ENCODE measurements at places on chromosomes 3 and 15.

DNA sequence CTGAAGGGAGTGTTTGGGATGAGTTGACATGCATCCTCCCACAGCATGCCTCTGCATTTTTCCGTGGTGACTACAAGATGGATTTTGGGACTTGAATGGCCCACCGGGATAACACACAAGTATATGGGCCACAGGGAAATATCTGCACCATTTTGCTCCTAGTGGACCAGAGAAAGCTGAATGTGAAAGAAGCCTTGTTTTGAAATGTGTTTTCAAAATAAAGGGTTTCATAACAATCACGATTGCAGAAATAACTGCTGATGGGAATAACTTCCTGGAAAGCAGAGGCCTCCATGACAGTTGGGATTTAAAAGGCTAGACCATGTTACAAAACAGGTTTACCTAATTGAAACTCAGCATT is 77.5 kb upstream of the PRR23C start:
- no peak for DNase-seq

DNA sequence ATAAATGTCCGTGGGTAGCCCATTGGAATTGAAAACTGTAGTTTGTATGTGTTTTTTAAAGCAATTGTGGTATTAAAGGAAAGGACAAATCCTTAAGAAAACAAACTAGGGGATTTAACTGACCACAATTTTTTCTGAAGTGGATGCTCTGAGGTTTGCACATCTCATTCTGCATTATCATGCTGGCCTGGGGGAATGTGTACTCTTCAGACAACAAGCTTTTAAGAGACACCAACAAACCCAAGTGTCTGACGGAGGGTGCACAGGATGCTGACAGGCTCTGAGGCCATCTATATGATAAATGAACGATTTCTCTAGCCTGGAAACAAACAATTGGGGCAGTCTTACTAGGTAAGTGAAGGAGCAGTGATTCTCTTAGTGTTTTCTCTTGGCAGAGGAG is 9.1 kb downstream of the LINS1 start:
- no peak for DNase-seq

DNA sequence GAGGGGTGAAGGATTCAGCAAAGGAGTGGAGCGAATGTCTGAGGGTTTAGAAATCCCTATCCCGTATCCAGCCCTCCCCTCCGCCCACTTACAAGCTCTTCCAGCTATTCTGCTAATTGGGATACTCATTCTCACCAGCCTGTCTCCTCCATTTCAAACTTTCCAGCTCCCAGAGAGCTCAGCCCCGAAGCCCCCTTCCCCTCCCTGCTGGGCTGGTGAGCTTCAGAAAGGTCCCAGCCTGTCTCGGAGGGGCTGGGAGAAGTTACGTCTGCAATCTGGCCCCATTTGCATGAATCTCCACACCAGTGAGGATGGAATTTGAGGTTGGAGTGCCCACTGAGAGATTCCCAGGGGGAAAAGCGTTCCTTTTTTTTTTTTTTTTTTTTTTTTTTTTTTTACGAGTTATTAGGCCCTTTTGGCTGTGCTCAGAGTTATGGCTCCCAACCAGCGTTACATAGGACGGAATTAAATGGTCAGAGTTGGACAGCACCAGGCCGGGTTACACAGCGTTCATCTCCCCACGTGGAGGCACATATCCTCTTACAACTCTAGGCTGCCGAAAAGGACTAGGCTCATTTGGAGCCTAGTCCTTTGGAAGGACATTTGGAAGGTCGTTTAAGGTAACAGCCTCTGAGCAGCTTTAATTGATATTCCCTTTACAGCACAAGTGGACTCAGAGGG is 34.6 kb downstream of the FGD5 start:
- DNase-seq = no peak

GRCh38 chr3:38039899-38040261 is 872 bp downstream of the DLEC1 start:
- no peak for DNase-seq

DNA sequence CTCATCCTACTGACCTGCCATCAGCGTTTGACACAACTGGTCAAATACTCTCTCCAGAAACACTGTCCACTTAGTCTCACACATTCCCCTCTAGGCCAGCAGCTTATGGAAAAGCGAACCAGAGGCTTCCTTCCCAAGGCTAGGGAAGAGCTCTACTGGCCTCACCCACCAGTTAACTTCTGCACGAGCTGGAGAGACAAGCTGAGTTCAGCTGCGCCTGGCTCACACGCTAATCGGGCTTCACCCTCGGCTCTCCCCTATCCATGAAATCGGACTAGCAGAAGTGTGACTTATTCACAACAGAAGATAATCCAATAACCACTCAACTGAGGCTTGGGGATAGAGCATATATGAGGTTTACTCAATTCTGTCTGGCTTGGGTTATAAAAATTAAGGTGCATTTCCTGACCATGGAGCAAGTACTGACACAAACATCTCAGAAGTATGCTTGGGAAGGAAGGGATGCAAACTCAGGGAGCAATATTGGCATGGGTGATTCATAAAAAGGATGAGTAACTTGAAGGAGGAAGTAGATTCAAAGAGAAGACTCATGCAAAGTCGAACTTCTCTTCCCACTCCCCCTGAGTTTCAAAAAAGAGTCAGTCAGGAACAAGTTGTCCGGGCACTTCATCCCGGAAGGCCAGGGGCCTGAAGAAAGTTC is 73.1 kb downstream of the XXYLT1 start:
- no peak for DNase-seq

GRCh38 chr3:186588632-186589031 is 18.1 kb downstream of the DNAJB11 start:
- no peak for DNase-seq

GRCh38 chr3:43503067-43503728 is 118.6 kb downstream of the ANO10 start:
- no peak for DNase-seq

GRCh38 chr15:34214135-34214534 is 4.2 kb upstream of the KATNBL1 start:
- no peak for DNase-seq

DNA sequence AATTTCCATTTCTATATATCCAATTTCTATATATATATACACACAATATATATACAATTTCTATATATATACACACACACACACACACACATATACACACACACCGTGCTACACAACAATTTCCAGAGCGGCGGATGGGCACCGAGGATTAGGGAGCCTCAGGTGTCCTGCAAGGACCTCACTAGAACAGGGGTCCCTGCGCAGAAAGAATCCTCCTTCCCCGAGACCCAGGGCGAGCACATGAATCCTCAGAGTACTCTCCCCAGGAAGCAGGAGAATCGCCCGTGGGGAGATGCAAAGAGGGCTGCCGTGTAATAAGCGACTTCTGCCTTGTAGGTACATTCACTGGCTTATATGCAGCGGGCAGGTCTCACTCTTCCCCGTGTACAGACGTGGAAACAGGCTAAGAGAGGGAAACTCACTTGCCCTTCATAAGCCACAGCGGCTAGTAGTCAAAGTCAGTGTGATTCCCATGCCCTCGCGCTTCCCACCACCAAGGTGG is 467 bp downstream of the PIF1 start:
- DNase-seq = no peak

GRCh38 chr15:49282366-49282765 is 112.3 kb downstream of the GALK2 start:
- no peak for DNase-seq

GRCh38 chr15:80689716-80690115 is 5.4 kb upstream of the ABHD17C start:
- DNase-seq = no peak

GRCh38 chr15:40430271-40430805 is 10.4 kb upstream of the BAHD1 start:
- DNase-seq = no peak

DNA sequence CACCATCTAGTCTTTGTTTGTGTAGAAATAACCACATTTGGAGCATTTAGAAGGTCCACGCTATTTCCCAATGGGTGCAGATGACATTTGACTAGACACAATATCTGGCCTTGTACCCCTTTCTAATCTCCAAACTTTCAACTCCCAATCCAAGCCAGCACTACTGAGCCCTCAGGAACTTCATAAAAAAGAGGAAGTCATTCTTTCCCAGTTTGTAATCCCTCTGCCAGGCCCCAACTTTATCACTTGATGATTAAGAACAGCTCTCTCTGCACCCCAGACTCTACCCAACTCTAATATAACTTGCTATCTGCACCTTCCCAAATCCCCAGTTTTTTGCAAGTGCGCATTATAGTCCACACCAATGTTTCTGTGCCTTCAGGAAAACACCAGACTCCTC is 170.2 kb downstream of the KCNMB2 start:
- no peak for DNase-seq

GRCh38 chr15:34182942-34183341 is 27.0 kb downstream of the KATNBL1 start:
- DNase-seq = no peak

Data from stimulated activated CD4-positive, alpha-beta T cell treated with anti-CD3 and anti-CD28 coated beads, Interleukin-15, amount 100 ng/mL, for 1 hour (primary cell).